ENCODE measurements at places on chromosomes 3 and 15.

GRCh38 chr3:175430983-175431773 lies 572.0 kb downstream of the NAALADL2 start:
- DNase-seq, result no peak

GRCh38 chr3:56916716-56917360 lies 115.1 kb upstream of the ARHGEF3 start:
- DNase-seq, result no peak

GRCh38 chr3:25707268-25707926 lies 42.7 kb upstream of the TOP2B start:
- DNase-seq, result no peak

DNA sequence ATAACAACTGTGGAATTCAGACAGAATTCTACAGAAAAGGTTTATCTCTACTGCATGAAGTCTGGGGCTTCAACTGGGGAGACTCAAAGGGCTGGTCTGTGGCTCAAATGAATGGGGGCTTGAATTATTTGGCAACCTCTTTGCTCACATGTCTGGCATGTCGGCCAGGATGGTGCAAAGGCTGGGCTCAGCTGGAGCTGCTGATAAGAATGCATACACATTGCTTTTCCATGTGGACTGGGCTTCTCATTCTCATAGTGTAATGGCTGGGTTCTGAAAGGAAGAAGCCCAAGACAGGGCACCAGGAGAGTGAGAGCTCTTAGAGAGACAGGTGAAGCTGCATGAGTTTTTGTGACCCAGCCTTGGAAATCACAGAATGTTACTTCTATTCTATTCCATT lies 194.3 kb upstream of the SGO1 start:
- no peak for DNase-seq

DNA sequence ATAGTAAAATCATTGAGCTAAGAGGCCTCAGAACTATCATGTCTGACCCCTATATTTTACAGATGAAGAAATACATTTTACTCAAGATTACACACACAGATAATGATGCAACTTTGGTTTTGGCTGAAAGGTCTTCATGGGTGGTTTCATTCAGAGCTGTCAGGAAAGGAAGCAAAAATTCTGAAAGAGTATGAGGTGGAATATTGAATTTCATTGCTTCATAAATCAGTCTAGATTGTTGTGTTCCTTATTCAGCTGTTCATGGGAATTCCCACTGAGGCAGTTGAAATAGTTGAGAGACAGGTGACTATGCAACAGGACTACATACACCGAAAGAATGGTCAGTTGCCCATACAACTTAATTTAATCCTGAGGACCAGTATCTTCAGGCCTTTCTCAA lies 39.4 kb downstream of the CD200 start:
- no peak for DNase-seq

DNA sequence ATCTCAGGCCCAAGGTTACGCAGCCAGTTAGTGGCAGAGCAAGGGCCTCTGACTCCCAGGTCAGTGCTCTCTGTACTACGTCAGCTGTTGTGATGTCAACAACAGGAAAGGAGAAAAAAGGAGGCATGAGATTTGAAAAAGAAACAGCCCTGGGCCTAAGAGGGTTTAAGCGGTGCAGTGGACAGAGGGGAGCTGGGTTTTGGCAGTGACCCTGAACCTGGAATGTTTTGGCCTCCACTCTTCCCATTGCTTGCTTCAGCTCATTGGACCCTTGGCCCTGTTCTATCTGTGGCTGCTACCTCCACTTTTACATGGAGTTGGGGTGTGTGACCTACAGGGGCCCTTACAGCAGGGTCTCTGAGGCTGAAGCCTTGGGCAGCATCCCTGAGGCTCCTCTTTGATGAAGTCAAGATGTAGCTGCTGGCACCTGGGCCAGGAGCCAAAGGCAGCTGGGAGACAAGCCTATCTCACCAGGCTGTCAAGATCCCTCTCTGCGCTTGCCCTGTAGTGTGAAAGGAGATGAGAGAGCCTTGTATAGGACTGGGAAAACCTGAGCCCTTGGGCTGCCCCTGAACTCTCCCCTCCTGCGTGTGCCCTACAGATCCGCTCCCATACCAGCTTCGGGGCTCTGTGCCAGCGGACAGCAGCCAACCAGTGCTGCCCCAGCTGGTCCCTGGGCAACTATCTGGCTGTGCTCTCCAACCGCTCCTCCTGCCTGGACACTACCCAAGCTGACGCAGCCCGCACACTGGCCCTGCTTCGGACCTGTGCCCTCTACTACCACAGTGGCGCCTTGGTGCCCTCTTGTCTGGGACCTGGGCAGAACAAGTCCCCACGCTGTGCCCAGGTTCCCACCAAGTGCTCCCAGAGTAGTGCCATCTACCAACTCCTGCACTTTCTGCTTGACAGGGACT lies 8.7 kb downstream of the DISP2 start:
- no peak for DNase-seq

DNA sequence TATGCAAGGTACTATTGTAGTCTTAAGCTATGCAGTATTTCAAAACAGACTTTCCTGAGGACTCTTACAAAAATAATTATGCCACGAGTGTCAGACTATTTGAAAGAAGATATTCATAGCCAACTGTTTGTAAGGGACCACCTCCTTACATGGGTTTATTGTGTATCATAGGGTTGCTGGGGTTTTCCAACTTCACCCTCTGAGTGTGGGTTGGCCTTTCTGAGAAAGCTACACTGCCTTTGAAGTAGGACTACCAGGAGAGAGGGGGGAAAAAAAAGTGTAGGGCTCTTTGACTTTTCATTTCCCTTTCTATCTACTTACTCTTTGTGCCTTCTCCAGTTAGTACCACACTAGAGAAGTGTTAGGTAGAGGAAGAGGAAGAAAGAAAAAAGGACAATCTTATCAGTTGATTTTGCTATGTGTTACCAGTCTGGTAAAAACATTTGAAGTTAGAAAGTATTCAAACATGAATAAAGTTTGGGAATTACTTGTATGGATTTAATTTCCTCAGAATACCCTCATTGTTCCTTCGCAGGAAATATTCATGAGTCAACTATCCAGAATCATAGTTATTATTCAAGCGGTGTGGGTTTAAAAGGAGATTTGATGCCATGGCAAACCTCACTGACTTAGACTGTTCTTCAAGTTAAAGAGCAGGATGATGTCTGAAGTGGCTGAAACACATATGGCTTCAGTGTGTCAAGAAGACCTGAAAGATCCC lies 329.3 kb upstream of the THBS1 start:
- no peak for DNase-seq

DNA sequence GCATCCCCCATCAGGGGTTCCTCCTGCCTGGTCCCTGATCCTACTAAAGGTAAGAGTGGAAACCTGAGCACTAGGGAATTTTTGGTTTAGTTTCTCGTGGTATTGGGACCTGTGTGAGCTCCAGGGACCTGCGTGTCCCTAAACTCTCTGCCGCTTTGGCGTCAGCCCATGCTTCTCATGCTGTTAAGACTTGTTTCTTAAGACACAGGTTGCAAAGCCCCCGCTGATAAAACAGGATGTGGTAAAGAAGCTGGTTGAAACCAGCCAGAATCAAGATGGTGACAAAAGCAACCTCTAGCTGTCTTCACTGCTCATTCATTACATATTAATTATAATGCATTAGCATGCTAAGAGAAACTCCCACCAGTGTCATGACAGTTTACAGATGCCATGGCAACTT lies 64.6 kb downstream of the LYZL4 start:
- DNase-seq, result no peak

DNA sequence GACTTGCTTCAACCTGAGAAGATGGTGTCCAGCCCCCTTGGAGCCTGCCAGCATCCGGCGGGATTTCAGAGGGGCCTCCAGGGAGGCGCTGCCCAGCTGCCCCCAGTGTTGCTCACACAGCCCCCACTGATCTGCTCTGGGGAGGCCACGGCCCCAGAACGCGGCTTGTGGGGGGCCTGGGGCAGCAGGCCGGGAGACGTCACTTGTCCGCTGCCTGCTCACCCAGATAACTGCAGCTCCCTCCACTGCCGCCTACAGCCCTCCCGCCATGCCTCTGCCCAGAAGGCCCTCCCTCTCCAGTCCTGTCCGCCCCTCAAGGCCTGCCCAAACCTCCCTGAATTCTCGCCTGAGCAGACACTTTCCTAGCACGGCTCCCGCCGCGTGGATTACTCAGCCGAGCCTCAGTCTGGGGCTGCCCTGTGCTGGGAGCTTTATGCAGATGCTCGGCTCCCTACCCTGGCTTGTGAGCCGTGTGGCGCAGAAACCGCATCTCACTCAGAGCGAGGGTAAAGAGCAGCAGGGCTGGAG lies 17.2 kb upstream of the ADIPOQ start:
- DNase-seq, result no peak

DNA sequence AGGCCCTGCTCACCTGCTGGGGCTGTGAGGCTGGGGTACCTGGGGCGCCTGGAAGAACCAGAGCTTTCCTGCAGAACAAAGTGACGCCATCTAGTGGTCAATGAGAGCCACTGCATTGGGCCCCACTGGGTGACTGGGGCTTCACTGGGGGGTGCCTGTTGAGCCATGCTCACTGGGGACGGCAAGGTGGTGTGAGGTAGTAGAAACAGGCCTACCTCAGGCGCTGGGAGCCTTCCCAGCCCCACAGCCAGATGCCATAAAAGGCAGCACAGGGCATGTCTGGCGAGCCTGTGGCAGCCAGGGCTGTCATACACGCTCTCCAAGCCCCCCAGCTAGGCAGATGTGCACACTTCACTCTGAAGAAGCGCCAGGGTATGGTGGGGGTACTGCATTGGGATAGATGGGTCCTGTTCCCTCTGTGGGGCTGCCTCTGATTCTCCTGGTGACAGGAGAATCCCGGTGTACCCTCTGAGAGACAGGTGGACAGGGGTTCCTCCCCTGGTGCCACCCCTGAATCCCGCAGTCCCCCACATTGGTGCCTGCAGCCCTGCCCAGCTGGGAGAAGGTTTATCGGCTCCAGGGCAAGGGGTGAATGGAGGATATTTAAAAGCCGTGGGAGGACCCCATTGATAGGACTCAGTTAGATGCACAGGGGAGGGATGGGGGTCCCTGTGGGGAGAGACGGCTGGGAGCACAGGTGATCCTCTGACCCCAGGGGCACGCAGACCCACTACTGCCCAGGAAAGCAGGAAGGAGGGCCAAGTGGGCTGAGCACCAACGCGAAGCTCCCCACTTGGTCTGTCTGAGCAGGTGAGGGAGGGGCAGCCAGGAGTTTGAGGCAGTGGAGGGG lies 178.8 kb downstream of the NSMCE3 start:
- DNase-seq, result no peak

DNA sequence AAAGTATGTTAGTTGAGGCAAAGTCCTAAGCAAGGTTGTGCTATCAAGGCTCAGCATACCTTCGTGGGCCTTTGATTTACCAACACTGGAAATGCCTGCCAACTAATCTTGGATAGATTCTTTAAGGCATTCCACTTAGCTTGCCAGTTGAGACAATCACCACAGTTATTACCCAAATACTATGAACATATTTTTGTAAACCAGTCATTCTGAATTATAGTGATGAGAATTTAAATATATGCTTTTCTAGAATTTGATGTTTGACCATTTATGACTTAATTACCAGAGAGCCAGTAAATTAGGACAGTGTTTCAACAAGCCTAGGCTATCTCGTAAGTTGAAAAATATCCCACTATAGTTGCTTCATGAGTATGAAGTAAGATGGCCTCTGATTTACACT lies 15.5 kb downstream of the TRIM59 start:
- DNase-seq, result no peak

GRCh38 chr15:84921121-84921520 lies 36.7 kb downstream of the SLC28A1 start:
- DNase-seq, result no peak

DNA sequence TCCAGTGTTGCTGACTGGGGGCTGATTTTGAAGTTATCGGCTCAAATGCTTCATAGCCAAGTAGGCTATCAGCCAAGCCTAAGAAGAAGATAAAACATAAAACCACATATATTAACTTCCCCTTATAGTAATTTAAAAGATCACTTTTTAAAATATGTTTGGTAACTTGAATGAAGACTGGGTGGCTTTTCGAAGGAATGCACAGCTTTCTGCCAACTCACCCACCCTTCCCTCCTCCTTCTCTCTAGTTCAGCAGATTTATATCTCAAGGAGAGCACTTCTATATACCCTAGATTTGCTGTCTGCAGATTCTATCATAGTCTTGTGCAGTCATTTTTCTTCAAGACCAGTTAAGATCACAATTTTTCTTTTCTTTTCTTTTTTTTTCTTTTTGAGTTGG lies 189.4 kb upstream of the CHRM5 start:
- DNase-seq, result no peak

DNA sequence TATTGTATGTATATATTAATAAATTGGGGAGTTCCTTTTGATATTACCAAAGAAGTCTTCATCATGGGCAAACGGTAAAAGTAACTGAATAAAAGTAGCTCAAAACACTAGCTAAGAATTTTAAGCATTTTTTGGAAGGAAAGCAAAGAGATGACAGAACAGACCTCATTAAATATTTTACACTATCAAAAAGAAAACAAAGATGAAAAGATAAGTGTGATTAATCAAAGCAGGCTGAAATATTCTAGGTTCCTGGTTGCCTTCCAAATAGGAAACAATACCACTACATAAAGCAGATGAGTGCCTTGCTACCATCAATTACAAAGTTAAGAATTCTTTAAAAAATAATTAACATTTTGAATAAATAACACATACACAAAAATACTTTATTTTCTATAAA lies 3.6 kb downstream of the NKIRAS1 start:
- DNase-seq, result no peak

GRCh38 chr15:90870354-90871138 lies 2.2 kb downstream of the FURIN start:
- no peak for DNase-seq

- DNase-seq, result no peak
Observed at GRCh38 chr3:98778852-98779413, 15.8 kb downstream of the ST3GAL6 start.

- no peak for DNase-seq
Observed at GRCh38 chr3:50572801-50573371, 3.6 kb downstream of the HEMK1 start.

Measured in NCI-H510A (cell line).